ENCODE measurements at places on chromosomes 6 and 20.

GRCh38 chr6:113772961-113773360, 84.2 kb upstream of the MARCKS start:
- DNase-seq = no peak

- DNase-seq = no peak
These were observed 48.9 kb downstream of the CDH22 start for GRCh38 chr20:46259260-46259859.

GRCh38 chr6:142883011-142883410, 62.0 kb downstream of the HIVEP2 start:
- no peak for DNase-seq

DNA sequence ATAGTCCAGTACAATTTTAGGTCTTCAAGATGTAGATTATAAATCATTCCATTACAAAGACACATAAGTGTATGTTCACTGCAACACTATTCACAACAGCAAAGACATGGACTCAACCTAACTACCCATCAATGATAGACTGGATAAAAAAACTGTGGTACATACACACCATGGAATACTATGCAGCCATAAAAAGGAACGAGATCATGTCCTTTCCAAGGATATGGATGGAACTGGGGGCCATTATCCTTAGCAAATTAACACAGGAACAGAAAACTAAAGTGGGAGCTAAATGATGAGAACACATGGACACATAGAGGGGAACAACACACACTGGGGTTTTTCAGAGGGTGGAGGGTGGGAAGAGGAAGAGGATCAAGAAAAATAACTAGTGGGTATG, 6.3 kb downstream of the RTN4IP1 start:
- DNase-seq = no peak

GRCh38 chr20:41475503-41475902, 108.9 kb upstream of the EMILIN3 start:
- DNase-seq = no peak

DNA sequence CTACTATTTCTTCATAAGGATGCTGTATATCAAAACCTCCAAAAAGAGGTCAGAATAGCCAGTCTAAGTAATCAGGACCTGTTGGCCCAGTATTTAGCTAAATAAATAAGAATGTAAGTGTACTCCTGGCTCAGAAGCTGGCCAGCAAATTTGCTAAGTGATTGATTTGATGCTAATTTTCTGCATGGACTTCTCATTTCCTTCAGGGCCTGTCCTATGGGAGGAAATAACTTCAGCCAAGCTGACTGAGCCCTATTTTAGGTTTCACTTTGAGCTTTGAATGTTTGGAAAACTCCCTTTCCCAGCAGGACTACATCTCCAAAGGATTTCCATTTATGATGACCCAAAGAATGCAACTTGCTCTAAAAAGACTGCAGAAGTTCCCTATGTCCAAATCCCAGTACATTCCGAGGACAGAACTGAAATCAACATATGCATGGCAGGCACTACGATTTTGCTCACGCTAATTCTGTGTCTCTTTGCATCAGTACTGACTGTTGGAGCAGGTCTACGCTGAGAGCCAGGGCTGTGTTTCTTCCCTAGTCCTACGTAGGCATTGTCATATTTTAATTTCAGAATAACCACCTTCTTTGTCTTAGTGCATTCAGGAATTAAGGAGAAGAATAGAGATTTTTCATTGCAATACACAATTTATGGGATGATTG, 441.4 kb upstream of the PLCB4 start:
- no peak for DNase-seq

DNA sequence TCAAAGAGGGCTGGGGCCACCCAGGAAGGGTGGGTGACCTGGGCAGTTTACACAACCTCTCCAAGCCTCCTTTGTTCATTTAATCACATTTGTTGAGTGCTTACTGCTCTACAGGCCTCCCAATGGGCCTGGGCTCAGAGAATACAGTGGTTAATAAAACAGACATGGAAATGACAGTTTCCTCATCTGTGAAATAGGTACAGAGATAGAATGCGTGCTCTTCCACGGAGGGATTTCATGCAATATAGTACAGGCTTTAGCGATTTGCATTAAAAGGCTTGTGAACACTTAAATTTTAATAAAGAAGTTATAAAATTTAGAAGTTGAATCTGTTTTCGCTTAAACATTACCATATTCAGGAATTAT, 802 bp upstream of the FERMT1 start:
- DNase-seq = no peak

All from stimulated activated CD8-positive, alpha-beta memory T cell treated with anti-CD3 and anti-CD28 coated beads, Interleukin-4, amount 100 ng/mL, for 4 hours (primary cell).